ENCODE measurements at places on chromosomes 6 and 20.
A peak's percentile ranks its signal among the peaks of the same experiment; 100 is the strongest.

- no peak for DNase-seq
- H3K27me3 ChIP-seq = no peaks in the 10 kb centered on the region
- H3K27ac ChIP-seq = no peak overlapping the region
- H3K4me3 ChIP-seq = no peak overlapping the region
- H3K36me3 ChIP-seq = peaks cover 5% of the 10 kb centered on the region
These were observed 33.1 kb downstream of the E2F3 start for GRCh38 chr6:20434766-20435165.

DNA sequence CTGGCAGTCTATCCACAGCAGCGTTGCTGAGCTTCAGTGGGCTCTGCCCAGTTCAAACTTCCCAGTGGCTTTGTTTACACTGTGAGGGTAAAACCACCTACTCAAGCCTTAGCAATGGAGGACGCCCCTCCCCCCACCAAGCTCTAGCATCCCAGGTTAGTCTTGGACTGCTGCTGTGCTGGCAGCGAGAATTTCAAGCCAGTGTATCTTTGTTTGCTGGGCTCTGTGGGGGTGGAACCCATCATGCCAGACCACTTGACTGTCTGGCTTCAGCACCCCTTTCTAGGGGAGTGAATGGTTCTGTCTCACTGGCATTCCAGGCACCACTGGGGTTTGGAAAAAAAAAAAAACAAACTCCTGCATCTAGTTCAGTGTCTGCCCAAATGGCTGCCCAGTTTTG is 249.7 kb upstream of the SYNCRIP start:
- H3K4me3 ChIP-seq = no peak overlapping the region
- DNase-seq = no peak
- no peaks in the 10 kb centered on the region for H3K4me1 ChIP-seq
- H3K27ac ChIP-seq = no peak overlapping the region
- H3K36me3 ChIP-seq = no peaks in the 10 kb centered on the region

DNA sequence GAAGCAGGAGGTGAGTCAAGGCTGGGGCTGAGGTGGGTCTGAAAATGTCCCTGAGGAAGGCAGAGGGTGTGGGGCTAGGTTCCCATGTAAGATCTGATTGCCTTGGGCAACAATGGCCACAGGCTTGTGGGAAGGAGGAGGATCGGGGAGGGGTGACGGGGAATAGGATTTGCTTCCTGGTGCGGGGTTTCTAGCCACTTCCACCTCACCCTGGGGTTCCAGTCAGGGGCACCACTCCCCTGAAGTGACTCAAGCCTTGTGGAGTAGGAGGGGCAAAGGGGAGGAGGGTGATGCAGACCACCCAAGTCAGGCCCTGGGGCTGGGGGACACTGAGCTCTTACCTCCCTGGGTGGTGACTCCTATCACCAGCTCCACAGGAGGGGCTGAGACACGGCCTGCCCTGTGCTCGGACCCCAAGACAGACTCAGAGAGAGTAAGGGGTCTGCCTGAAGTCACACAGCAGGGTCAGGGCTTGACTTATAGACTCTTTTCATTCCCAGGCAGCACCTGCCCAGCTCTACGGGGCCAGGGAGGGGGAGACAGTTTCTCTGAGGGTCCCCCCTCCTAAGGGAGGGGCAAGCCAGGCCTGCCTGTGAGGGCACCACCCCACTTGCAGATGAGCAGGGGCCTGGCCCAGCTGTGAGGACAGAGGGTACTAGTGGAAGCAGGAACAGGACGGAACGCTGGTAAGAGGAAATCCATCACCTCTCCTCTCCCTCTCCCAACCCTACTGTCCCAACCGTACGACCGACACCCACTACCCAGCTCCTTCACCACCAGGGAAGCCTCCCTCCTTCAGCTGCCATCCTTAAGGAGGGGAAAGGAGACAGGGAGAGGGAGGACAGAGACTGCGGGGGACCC is 12.4 kb upstream of the SPDEF start:
- no peak for DNase-seq
- H3K4me3 ChIP-seq = no peak overlapping the region

GRCh38 chr6:87829622-87830121 is 127.6 kb upstream of the AKIRIN2 start:
- no peaks in the 10 kb centered on the region for H3K27me3 ChIP-seq
- no peaks in the 10 kb centered on the region for H3K36me3 ChIP-seq
- no peak overlapping the region for H3K27ac ChIP-seq
- no peaks in the 10 kb centered on the region for H3K4me1 ChIP-seq
- DNase-seq = no peak
- no peak overlapping the region for H3K4me3 ChIP-seq

DNA sequence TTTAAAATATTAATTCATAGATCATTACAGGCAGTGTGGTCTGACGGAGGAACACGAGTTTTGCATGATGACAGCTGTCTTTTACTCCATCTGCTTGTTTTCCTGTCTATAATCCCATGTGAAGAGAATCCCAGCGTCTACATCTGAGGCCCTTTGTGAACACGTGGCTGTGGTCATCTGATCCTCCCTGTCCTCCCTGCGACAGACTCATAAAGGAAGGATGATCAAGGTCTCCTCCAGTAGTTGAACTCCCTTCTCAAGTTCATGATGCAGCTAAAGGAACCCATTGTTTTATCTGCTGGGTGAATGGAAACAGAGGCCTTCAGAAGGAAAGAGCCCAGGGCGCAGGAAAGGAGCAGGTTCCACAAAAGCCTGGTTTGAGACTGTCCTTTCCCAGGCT is 435.8 kb upstream of the JARID2 start:
- no peaks in the 10 kb centered on the region for H3K4me1 ChIP-seq
- no peak overlapping the region for H3K27ac ChIP-seq
- no peaks in the 10 kb centered on the region for H3K36me3 ChIP-seq
- DNase-seq = no peak

DNA sequence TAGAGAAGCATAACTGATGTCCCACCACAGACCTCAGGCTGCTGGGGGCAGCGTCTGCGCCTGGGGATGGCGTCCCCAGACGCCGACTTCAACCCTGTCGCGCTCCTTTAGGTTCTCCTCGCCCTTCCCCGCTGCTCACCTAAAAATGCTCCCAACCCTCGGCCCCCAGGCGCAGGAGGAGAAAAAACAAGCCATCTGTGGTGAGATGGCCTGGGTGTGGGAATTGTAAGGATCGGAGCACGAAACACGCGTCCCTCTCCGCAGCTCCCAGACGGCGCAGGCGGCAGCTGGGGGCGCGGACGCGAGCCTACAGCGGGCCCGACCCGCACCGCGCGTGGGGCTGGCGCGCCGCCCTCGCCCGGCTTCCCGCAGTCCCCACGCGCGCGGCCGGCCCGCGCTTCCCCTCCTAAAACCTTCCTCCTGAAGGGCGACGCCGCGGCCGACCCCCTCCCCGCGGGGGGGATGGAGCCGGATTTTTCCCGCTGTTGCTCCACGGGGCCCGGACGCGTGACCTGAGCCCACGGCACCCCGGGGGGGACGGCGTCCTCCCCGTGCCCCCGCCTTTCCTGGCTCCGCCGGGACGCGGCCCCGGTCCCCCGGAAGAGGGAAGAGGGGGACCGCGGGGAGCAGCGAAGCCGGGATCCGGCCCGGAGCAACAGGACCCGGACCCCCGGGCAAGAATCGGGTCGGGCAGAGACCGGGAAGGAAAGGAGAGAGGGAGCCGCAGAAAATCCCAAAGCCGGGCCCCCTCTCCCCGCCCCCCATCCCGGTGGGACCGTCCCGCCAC is 611 bp downstream of the EPB41L2 start:
- DNase-seq = no peak
- peaks cover 3% of the 10 kb centered on the region for H3K4me1 ChIP-seq

DNA sequence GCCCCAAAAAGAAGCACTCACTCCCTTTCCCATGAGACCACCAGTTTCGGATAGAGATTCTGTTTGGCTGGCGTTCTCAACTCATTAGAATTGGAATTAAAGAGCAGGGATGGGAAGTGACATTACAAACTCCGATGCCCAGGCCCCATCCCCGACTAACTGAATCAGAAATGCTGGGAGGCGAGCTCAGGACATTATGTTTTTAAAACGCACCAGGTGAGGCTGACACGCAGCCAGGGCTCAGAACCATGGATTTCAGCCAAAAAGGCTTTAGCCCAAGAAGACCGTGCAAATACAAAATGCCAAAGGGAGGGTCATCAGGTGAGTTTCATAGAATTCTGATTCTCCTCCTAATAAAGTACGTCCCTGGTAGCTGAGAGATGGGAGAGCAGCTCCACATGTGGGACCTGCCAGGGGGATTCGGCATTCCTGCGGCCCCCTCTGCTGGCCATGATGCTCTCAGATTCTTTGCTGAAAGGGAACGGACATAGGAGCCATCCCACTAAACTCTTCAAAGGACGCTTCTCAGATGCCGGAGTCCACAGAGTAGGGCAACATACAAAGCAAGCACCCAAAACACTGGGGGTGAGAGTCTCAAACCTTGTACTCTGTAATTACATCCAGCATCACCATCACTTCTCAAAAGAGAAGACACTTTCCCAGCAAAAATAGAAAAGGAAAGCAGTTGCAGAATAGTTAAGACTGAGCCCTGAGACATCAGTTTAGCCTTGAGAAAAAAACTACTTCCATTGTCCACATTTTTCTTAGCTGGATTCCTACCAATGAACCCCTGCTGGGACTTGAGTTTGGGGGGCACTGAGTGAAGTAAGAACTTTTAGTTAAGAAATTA is 205.2 kb downstream of the BMP7 start:
- H3K27ac ChIP-seq = no peak overlapping the region
- H3K36me3 ChIP-seq = no peaks in the 10 kb centered on the region
- DNase-seq = no peak
- H3K27me3 ChIP-seq = no peaks in the 10 kb centered on the region
- no peak overlapping the region for H3K4me3 ChIP-seq
- H3K4me1 ChIP-seq = no peaks in the 10 kb centered on the region

DNA sequence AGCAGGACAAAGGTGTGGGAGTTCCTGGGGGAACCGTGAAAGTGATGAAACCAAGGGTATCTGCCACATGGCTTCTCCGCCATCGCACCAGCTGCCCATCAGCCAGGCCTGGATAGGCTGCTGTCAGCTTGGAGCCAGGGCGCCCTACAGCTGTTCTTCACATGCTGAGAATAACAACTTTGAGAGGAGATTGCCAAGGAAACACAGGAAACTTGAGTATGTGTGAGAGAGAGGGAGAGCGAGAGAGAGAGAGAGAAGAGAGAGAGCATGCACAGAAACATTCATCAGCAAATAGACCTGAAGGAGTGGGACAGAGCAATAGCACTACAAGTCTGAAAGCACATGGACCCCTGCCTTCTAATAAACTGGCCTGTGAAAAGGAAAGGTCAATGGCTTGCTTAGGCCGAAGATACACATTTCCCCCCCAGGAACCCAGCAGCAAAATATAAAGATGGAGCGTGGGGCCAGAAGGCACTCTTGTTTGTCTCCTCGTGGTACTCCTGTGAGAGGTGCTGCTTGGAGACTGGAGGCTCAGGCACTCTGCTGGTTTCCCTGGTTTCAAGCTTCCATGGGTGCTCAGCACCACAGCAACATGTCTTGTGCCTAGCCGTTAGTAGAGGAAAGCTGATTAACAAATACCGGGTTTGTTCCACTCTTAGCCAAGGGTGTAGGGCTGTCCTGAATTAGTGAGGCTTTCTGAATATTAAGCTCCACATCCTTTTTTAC is 53.0 kb downstream of the SNAP25 start:
- H3K27ac ChIP-seq = no peak overlapping the region
- no peak overlapping the region for H3K4me3 ChIP-seq
- no peaks in the 10 kb centered on the region for H3K36me3 ChIP-seq
- H3K4me1 ChIP-seq = no peaks in the 10 kb centered on the region

GRCh38 chr20:3392756-3393155 is 14.7 kb downstream of the DNAAF9 start:
- no peaks in the 10 kb centered on the region for H3K36me3 ChIP-seq
- H3K27me3 ChIP-seq = no peaks in the 10 kb centered on the region
- no peak overlapping the region for H3K27ac ChIP-seq
- no peak overlapping the region for H3K4me3 ChIP-seq
- no peaks in the 10 kb centered on the region for H3K4me1 ChIP-seq

GRCh38 chr6:163008186-163008585 is 280.4 kb downstream of the PACRG start:
- H3K4me1 ChIP-seq = no peaks in the 10 kb centered on the region
- no peak for DNase-seq
- H3K27ac ChIP-seq = no peak overlapping the region
- H3K27me3 ChIP-seq = no peaks in the 10 kb centered on the region
- H3K4me3 ChIP-seq = no peak overlapping the region

DNA sequence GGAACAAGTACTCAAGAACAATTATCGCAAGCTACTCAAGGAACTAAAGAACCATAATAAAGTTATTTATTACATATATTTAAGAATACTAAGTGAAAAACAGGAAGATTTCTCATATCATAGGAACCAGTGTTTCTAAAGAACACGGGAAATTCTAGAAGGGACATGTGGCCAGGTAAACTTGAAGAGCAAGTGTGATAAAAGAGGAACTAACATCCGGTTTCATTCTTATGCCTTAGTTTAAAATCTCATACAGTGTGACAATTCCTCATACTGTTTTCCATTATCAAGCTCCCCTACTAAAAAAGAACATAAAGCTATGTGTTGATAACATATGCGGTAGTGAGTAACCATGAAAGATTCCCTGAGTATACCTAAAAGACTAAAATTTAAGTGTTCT is 163.5 kb upstream of the SHLD1 start:
- no peak for DNase-seq
- peaks cover 6% of the 10 kb centered on the region for H3K36me3 ChIP-seq
- H3K4me3 ChIP-seq = no peak overlapping the region
- no peaks in the 10 kb centered on the region for H3K27me3 ChIP-seq
- H3K27ac ChIP-seq = no peak overlapping the region
- no peaks in the 10 kb centered on the region for H3K4me1 ChIP-seq

DNA sequence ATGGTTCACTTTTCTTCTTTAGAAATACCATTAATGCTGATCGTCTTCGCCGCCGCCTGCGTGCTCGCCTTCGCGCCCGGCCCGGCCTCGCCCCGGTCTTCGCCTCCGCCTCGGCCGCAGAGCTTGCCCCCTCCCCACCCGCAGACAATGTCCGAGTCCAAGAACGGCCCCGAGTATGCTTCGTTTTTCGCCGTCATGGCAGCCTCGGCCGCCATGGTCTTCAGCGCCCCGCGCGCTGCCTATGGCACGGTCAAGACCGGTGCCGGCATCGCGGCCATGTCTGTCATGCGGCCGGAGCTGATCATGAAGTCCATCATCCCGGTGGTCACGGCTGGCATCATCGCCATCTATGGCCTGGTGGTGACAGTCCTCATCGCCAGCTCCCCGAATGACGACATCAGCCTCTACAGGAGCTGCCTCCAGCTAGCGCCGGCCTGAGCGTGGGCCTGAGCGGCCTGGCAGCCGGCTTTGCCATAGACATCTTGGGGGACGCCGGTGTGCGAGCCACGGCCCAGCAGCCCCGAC is 4.8 kb upstream of the PRPH2 start:
- no peaks in the 10 kb centered on the region for H3K27me3 ChIP-seq
- H3K27ac ChIP-seq = peak overlapping the region; percentile 51

DNA sequence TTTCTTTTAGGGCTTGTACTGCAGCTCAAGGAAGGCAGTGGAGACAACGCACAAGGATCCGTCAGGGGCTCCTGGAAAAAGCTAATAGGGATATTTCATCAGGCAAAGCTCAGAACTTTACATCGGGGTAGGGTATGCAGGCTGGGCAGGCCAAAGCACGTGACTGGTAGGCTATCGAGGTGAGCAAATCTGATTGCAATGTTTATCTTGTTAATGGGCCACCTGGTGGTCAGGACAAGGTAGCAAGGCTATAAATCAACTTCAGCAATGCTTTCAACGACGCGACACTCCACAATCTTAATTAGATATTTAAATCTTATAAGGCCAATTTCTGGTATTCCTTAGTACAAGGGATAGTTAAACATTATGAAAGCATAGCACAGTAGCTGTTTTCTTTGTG is 1302.8 kb upstream of the EYS start:
- no peaks in the 10 kb centered on the region for H3K27me3 ChIP-seq
- no peak overlapping the region for H3K4me3 ChIP-seq
- H3K4me1 ChIP-seq = no peaks in the 10 kb centered on the region
- H3K36me3 ChIP-seq = no peaks in the 10 kb centered on the region
